ENCODE measurements at places on chromosomes 7 and 10. TPM values are rescaled to one million over a fixed set of nuclear protein-coding genes. Genes with fewer than 3 reads are reported as not detected.

The TET1 gene
- 7.1 TPM for total RNA-seq

- no peak for DNase-seq
Measured at GRCh38 chr10:105253515-105254212, 612.6 kb downstream of the SORCS3 start.

The CPA2 gene
- not detected for total RNA-seq

DNA sequence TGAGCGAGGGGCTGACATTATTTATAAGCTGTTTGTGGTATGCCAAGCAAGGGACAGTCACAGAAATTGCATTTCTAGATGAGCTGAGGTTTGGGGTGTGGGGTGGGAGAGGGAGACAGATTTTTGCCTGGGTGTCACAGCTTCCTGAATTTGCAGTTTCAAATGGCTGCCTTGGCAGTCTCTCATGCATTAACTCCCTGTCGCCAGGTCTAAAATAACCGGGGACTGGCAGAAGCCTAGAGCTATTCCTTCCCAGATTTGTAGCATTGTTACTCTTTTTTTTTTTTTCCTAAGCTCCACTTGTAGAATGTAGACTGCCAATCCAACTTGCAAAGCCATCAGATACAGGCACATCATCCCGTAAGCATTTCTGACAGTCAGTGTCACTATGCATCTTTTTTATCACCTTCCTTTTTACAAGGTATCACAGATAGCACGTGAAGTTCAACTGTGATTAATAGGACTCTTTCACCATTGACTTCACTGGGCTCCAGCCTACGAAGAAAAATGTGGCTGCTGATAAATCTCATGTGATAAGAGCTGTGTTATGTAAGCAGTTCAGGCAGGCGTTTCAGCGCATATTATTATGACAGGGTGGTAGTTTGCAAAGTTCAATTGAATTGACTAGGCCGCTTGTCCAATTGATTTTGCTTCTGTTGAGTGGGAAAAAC lies 130.7 kb upstream of the CELF2 start:
- DNase-seq, result no peak

GRCh38 chr7:48262606-48263310 lies 91.5 kb downstream of the ABCA13 start:
- DNase-seq, result no peak

The RTKN2 gene
- 0.38 TPM for total RNA-seq

DNA sequence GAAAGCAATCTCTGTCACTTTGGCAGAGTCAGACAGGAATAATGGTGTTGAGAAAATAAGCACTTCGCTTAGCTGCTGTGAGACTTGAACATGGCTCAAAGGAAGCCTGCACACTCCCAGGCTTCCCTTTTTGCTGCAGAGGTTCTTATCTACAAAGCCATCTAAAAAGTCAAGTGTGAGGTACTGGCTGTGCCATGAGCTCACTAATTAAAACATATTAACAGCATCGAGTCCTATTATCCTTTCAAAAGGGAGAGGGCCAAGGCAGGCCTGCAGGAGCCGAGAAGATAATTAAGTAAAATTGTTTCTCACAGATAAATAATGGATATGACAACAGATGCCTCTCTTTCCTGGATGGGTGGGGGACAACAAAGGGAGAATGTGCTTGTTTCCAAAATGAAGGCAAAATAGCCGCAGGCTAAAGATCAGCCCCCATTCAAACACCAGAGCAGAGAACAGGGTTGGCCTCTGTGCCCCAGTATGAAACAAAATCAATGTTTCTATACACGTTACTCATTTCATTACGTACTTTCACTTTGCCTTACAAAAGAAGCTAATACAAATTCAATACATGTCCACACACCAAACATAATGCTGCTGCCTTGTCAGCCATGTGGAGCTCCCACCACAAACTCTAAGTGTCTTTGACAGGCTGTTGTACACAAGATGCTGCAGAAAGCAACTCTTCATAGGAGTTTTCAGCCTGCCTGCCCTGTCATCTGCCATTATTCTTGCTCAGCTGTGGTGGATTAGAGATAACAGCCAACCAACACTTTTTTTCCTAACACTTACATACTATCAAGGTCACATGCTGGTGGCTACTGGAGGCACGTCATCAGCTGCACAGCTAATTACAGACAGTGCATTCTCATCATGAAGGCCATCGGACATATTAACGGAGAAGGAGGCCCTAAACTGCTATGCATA lies 55.3 kb downstream of the ELAPOR2 start:
- DNase-seq, result no peak

- no peak for DNase-seq
Measured at GRCh38 chr7:30012757-30013156, 13.7 kb downstream of the FKBP14 start.

The MCU gene
- total RNA-seq, result 29.8 TPM

The ASIC3 gene
- 2.4 TPM for total RNA-seq

DNA sequence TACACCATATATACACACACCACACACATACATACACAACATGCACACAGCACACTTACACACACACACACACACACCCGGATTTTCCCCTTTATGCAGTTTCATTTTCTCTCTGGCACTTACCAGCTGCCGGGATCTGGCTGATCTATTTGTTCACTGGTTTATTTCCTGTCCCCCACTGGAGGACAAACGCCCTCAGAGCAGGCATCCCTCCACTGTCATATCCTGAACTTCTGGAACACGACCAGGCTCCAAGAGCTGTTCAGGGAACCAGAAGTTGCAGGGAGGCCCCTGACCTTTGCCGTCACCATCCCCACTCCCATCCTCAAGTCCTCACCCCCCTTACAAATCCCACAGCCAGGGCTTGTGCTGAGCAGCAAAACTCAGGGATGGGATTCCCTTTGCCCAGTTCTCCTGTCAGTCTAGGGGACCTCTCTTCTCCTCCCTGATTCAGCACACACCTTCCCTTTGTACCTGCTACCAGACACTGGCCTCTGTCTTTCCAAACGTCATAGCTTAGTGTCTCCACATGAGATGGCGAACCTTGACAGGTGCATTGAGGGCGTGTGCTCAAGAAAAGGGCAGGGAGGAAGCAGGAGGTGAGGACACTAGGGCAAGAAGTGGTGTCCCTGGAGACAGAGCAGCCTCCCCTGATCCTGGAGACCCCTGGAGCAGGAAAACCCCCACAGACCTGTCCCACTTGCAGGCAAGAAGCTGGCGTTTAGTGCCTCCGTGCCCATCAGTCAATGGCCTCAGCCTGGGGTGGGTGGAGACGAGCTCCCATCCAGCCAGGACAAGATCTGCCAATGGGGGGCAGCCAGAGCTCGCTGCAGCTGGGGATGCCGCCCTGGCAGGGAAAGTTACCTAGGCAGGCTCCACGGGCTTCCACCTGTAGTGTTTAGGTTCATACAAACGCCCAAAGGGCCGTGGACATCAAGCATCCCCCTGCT lies 12.7 kb upstream of the DOCK1 start:
- no peak for DNase-seq

The SPDYE3 gene
- not detected for total RNA-seq

DNA sequence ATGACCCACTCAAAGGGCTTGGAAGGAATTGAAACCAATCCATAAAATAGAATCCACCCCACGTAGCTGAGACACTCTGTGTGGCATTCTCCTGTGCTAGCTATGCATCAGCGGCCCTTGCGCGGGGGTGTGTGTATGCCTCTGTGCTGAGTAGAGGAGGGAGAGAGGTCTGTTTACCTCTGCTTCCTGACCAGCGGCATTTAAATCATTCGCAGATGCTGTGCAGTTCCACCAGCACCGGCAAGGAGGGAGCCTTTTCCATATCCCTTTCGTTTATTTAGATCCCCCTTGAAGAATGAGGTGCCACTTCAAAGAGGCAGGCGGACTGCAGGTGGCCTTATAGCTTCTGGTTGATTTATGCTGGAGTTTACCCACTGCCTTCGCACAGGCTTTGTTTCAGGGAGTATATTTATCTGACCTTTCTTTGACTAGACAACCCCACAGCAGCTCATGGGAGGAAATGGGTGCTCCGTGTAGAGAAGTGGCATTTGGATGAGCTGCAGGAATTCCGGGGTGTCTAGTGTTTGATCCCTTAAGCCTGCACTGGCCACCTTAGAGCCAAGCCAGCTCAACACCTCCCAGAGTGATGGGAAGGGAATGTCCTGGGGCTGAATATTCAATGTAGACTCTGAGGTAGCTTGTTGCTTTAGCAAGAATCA lies 11.4 kb downstream of the C10orf53 start:
- no peak for DNase-seq

The DKK1 gene
- total RNA-seq, result 13.3 TPM

The FOXI2 gene
- total RNA-seq, result not detected

DNA sequence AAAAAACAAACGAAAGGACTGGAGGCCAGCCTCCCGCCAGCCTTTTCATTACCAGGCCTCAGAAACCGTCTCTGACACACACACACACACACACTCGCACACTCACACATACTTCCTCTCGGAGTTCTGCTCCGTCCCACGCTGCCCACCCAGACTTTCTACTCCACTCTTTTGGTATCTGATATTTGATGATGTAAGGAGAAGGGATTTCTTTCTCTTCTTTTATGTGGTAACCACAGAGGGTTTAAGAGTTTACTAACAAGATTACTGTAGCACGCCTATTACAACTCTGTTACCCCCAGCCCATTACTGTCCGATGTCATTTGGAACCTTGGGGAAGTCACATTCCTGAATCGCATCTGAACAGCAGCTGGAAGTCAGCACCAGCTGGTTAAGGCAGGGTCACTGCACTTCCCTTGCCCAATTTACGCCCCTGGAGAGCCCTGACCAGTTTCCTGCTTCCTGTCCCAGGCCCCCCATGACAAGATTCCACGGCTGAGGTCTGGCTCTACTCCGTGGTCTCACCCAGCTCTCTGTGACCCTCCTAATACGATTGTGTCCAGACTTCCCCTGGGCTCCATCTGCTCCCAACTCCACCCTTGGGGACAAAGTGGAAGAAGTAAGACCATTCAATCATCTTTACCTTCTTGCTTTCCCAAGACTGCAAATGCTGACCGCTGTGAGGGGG lies 1.1 kb downstream of the DENND2A start:
- no peak for DNase-seq

The ADRB1 gene
- 4.3 TPM for total RNA-seq

- no peak for DNase-seq
Measured at GRCh38 chr10:103769176-103769575, 86.2 kb downstream of the SH3PXD2A start.

The RBP4 gene
- total RNA-seq, result 224 TPM

The BHLHA15 gene
- total RNA-seq, result 3.5 TPM

The TMEM26 gene
- 1.1 TPM for total RNA-seq

The MMD2 gene
- not detected for total RNA-seq

The PITX3 gene
- total RNA-seq, result 0.36 TPM

- DNase-seq, result no peak
Measured at GRCh38 chr7:7641129-7641663, 644 bp downstream of the UMAD1 start.

DNA sequence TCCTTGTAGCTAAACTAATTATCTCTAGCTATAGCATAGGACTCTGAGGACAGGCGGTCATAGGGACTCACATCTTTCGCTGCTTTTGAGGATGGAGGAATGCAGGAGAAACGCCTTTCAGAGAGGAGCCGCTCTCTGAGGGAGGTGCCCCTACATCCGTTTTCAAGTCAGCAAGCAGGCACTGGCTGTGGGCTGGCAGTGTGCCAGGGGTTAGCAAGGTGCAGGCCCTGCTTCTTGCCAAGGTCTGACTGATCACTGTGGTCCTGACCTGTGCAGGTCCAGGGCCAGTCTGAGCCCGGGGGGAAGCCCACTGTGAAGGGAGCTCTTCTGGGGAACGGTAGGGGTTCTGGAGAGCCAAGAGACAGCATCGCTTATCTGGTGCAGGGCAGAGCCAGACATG lies 89.4 kb downstream of the SH3PXD2A start:
- no peak for DNase-seq

- DNase-seq, result no peak
Measured at GRCh38 chr7:27835376-27835775, 95.4 kb downstream of the TAX1BP1 start.

The RPA3 gene
- 19.3 TPM for total RNA-seq

- no peak for DNase-seq
Measured at GRCh38 chr10:5607594-5607993, 58.8 kb downstream of the ASB13 start.

- DNase-seq, result no peak
Measured at GRCh38 chr7:15336146-15336545, 225.7 kb downstream of the AGMO start.

The GNAI1 gene
- 74.6 TPM for total RNA-seq
